ENCODE measurements at places on chromosomes 11 and 22. TPM values are rescaled to one million over a fixed set of nuclear protein-coding genes. Genes with fewer than 3 reads are reported as not detected.

- no peak for DNase-seq
Observed at GRCh38 chr11:46560300-46560991, 33.4 kb downstream of the AMBRA1 start.

FXYD2 gene
- total RNA-seq, result 7.7 TPM

RGL4 gene
- total RNA-seq, result 0.07 TPM

DNA sequence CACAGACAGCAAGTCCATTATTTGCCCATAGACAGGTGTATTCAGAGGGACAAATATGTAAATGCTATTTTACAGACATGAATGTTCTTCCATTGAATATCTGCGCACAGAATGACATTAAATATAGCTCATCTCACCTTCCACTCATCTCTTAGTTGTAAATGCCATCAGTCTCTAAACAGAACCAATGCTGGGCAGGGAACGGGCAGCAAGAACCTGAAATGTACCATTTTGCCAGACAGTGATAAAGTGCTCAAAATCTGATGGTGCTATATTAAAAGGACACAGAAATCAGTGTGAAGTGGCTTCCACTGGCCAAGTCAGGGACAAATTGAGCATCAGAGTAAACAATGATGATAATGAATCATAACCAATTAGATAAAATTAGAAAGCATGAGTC, 10.0 kb upstream of the OR8B4 start:
- no peak for DNase-seq

GRCh38 chr11:2913776-2914175, 15.4 kb downstream of the PHLDA2 start:
- no peak for DNase-seq

- DNase-seq, result no peak
Observed at GRCh38 chr11:111172321-111172862, 73.1 kb upstream of the POU2AF2 start.

MN1 gene
- 5.5 TPM for total RNA-seq

- no peak for DNase-seq
Observed at GRCh38 chr11:1573077-1573902, 1.2 kb upstream of the DUSP8 start.

Measured in progenitor cell of endocrine pancreas (in vitro differentiated cells).